ENCODE measurements at places on chromosomes 5 and 9.
A peak's percentile ranks its signal among the peaks of the same experiment; 100 is the strongest.

DNA sequence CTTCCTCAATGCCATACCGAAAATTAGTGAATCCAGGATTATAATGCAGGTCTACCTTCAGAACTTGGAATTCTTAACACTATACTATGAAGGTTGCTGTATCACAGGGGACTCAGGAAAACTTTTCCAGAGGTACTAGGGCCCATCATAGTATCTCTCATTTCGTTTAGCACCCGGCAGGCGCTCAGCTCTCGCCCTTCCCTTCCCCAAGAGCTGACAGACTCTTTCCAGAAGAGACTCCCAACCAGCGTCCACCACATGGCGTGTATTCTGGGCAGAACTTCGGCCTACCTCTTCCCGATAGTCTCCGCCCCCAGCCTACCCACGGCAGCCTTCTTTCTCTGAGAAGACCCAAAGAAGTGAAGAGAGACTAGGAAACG lies 271 bp downstream of the NOL8 start:
- peak overlapping the region; percentile 99 for H3K4me3 ChIP-seq
- DNase-seq = peak; percentile 58
- peaks cover 22% of the 10 kb centered on the region for H3K4me1 ChIP-seq
- H3K27ac ChIP-seq = peak overlapping the region; percentile 99
- peaks cover 5% of the 10 kb centered on the region for H3K36me3 ChIP-seq
- peaks cover 3% of the 10 kb centered on the region for H3K27me3 ChIP-seq

GRCh38 chr9:127991017-127991756 lies 10.4 kb upstream of the EEIG1 start:
- no peaks in the 10 kb centered on the region for H3K36me3 ChIP-seq
- peaks cover 2% of the 10 kb centered on the region for H3K4me1 ChIP-seq

DNA sequence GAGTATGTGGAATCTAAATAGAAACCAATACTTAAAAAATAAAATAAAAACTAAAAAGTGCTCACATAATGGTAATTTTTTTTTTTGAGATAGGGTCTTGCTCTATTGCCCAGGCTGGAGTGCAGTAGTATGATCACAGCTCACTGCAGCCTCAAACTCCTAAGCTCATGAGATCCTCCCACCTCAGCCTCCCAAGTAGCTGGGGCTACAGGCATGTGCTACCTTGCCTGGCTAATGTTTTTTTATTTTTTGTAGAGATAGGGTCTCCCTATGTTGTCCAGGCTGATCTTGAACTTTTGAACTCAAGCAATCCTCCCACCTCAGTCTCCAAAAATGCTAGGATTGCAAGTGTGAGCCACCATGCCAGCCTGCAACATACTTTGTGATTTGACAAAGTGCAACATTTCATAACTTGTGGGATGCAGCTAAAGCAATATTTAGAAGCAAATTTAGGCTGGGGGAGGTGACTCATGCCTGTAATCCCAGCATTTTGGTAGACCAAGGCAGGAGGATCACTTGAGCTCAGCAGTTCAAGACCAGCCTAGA lies 18.4 kb downstream of the AP3B1 start:
- H3K36me3 ChIP-seq = no peaks in the 10 kb centered on the region
- H3K27me3 ChIP-seq = no peaks in the 10 kb centered on the region
- H3K4me3 ChIP-seq = no peak overlapping the region
- H3K27ac ChIP-seq = no peak overlapping the region

DNA sequence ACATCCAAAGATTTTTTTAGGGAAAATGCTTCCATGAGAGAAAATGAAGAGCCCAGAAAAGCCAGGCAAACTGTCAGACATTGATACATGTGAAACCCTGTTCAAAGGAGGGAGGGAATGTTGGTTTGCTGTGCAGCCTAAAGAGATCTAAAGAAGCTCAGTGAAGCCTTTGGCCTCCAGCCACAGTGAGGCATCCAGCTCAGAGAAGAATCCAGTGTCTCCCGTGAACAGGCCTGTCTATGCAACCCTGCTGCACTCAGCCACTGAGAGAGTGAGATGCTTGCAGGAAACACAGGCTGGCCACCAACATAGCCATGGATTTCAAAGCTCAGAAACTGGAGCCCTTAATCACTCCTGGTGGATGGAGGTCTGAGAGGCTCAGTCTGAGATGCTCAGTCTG lies 171.4 kb upstream of the PLCXD3 start:
- H3K27ac ChIP-seq = no peak overlapping the region
- H3K4me1 ChIP-seq = no peaks in the 10 kb centered on the region
- no peaks in the 10 kb centered on the region for H3K36me3 ChIP-seq

DNA sequence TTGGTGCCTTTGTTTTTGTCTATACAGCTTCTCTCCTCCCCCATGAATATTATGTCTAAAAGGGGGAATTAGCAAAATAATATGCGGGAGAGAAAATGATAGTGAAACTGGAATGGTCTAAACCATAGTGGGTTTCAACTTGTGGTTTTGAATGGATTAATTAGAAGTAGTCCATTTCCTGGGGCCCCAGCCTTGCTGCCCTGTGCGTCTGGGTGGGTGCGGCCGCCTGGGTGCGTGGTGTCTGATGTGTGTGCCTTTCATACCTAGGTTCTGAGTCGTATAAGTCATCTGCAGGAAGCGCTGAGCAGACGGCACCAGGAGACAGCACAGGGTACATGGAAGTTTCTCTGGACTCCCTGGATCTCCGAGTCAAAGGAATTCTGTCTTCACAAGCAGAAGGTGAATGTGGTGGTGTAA lies 120.0 kb upstream of the CACNA1B start:
- H3K36me3 ChIP-seq = peaks cover 61% of the 10 kb centered on the region
- peak overlapping the region; percentile 36 for H3K27ac ChIP-seq
- no peaks in the 10 kb centered on the region for H3K4me1 ChIP-seq

DNA sequence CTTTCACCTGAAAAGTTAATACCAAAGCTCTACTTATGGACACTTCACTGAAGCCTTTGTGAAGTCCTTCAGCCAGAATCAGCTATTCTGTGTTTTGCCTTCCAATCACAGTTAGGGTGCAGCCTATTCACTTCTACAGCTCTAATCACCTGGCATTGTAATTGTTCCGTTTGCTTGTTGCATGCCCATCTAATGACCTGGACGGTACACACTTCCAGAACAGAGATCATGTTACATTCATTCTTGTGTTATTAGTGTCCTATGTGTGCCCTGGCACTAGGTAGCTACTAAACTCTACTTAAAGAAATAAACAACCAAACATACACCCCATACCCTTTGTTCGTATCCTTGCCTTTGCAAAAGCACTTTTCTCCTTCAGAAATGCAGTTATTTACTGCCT lies 1162.9 kb upstream of the WWC1 start:
- H3K27me3 ChIP-seq = no peaks in the 10 kb centered on the region
- no peak overlapping the region for H3K4me3 ChIP-seq
- no peaks in the 10 kb centered on the region for H3K4me1 ChIP-seq
- no peak overlapping the region for H3K27ac ChIP-seq
- DNase-seq = no peak

DNA sequence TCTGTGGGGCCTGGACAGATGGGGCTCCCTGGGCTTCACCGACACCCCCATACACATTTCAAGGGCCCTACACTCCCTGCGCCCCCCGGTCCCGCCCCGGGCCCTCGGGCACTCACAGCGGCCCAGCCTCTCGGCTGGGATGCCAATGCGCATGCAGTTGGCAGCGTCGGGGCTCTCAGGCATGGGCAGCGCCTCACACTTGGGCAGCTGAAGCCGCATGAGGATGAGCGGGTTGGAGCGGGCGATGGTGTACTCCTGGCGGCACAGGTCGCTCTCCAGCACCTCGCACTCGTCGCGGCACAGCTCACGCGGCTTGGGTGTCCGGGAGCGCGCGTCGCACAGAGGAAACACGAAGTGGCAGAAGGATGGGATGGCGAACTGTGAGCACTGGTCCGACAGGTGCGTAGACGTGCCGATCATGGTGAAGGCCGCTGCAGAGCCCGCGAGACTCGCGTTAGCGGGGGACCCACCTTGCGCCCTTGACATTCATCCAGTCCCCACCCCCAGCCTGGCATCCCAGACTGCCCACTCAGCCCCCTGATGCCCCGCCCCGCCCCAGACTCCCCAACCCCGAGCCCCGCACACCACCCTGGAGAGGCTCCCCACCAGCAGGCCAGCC lies 216.9 kb downstream of the ROR2 start:
- no peak for DNase-seq
- H3K4me3 ChIP-seq = no peak overlapping the region
- no peak overlapping the region for H3K27ac ChIP-seq
- H3K36me3 ChIP-seq = no peaks in the 10 kb centered on the region
- peaks cover 5% of the 10 kb centered on the region for H3K27me3 ChIP-seq

GRCh38 chr5:111583758-111584203 lies 71.4 kb upstream of the STARD4 start:
- H3K4me3 ChIP-seq = no peak overlapping the region
- H3K36me3 ChIP-seq = no peaks in the 10 kb centered on the region
- H3K4me1 ChIP-seq = peaks cover 13% of the 10 kb centered on the region
- no peak for DNase-seq
- H3K27ac ChIP-seq = no peak overlapping the region

DNA sequence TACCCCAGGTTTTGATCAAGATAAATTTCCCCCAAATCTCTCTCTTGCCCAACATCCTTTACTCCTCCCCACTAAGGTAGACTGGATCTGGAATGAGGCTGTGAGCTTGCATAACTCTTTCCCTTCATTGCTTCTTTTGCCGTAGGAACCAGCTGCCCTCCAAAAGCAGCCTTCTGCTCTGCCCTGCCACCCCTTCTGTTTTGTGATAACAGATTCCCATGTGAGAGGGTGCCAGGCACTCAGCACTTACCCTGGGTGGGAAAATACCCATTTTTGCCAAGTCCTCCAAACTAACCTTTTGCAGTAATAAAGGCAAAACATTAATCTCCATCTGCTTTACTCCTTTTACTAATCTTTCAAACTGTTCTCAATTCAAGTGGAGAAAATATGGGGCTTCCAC lies 182.6 kb downstream of the ASTN2 start:
- H3K36me3 ChIP-seq = no peaks in the 10 kb centered on the region
- DNase-seq = no peak
- H3K27ac ChIP-seq = no peak overlapping the region
- no peak overlapping the region for H3K4me3 ChIP-seq

GRCh38 chr9:75168270-75169178 lies 80.2 kb downstream of the OSTF1 start:
- H3K36me3 ChIP-seq = peaks cover 34% of the 10 kb centered on the region
- peak overlapping the region; percentile 2 for H3K27ac ChIP-seq

DNA sequence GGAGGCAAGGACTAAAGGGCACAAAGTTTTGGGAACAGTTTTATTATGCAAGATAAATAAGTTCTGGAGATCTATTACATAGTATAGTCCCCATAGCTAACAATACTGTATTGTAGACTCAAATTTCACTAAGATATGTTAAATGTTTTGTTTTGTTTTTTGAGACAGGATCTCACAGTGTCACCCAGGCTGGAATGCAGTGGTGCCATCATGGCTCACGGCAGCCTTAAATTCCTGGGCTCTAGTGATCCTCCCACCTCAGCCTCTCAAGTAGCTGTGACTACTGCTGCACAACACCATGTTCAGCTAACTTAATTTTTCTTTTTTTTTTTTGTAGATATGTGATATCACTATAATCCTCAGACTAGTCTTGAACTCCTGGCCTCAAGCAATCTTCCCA lies 109.6 kb downstream of the TRIM32 start:
- H3K27ac ChIP-seq = no peak overlapping the region
- no peak overlapping the region for H3K4me3 ChIP-seq
- H3K27me3 ChIP-seq = no peaks in the 10 kb centered on the region
- peaks cover 4% of the 10 kb centered on the region for H3K4me1 ChIP-seq
- no peaks in the 10 kb centered on the region for H3K36me3 ChIP-seq

DNA sequence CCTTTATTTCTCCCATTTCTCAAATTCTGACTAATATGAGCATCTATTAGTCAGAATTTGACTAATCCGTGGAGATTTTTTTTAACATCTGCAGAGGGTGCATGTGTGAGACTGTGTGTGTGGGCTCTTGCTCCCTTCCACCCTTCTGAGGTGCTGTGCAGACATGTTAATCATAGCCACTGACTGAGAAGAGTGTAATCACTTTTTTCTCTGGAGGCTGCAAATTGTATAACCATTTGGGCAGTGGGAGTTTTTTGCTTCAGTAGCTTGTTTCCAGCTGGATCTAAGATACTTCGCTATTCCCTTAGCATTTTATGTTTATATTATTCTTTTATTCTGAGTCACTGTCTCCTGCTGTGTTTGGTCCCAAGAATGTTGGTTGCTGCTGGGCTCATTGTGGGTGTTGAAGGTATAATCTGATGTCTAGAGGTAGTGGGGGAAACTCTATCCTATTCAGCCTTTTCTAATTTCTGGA lies 66.2 kb downstream of the ARHGEF28 start:
- H3K4me1 ChIP-seq = peaks cover 19% of the 10 kb centered on the region
- no peaks in the 10 kb centered on the region for H3K27me3 ChIP-seq
- H3K4me3 ChIP-seq = no peak overlapping the region
- no peak for DNase-seq

DNA sequence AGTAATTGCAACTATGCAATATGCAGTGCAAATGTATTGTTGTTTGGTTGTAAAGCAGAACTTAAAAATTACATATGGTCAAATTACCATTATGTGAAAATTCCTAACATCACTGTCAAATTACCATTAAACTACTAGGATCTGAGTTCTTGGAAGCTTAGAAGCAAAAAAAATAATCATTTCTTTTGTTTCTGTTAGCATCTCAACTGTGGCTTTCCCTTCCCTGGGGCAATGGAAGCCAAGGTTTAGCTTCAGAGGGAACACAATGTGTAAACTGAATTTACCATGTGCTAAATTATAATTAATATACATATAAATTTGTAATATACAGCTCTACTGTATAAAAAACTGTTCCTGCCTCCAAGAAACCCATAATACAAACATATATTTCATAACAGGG lies 159.4 kb downstream of the GNAQ start:
- H3K36me3 ChIP-seq = no peaks in the 10 kb centered on the region
- H3K27ac ChIP-seq = no peak overlapping the region
- no peak overlapping the region for H3K4me3 ChIP-seq
- no peaks in the 10 kb centered on the region for H3K27me3 ChIP-seq
- no peak for DNase-seq
- peaks cover 23% of the 10 kb centered on the region for H3K4me1 ChIP-seq

GRCh38 chr5:178818094-178818493 lies 41.7 kb upstream of the ZNF354B start:
- peaks cover 2% of the 10 kb centered on the region for H3K27me3 ChIP-seq
- H3K36me3 ChIP-seq = peaks cover 10% of the 10 kb centered on the region
- no peak for DNase-seq
- no peak overlapping the region for H3K27ac ChIP-seq

GRCh38 chr5:90767710-90768109 lies 209.1 kb downstream of the ADGRV1 start:
- no peak overlapping the region for H3K27ac ChIP-seq
- H3K4me3 ChIP-seq = no peak overlapping the region
- no peaks in the 10 kb centered on the region for H3K27me3 ChIP-seq

DNA sequence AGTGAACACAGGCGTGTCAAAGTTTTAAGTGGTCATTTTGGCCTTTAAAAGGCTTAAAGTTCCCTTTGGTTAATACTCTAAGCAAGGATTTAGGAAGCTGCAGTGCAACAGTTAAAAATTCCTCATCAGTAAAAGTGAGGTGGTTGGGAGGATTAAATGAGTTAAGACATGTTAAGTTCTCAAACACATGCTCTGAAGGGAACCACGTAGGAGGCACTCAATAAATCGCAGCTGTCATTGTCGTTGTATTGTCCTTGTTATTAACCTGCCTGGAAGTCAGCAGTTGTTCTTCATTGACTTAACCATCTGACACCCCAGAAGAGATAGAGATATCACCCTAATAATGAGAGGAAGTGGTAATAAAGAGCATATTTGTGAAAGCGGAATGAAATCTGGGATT lies 247.5 kb downstream of the MARCHF11 start:
- H3K27ac ChIP-seq = no peak overlapping the region
- no peak for DNase-seq
- no peak overlapping the region for H3K4me3 ChIP-seq

- no peak for DNase-seq
- H3K4me1 ChIP-seq = no peaks in the 10 kb centered on the region
- H3K27me3 ChIP-seq = no peaks in the 10 kb centered on the region
- no peak overlapping the region for H3K4me3 ChIP-seq
- H3K36me3 ChIP-seq = no peaks in the 10 kb centered on the region
These were observed 196.4 kb downstream of the RFX3 start for GRCh38 chr9:3329361-3329760.

All from endothelial cell (in vitro differentiated cells).